ENCODE measurements at places on chromosomes 2 and 18. TPM values are rescaled to one million over a fixed set of nuclear protein-coding genes. Genes with fewer than 3 reads are reported as not detected.
A peak's percentile ranks its signal among the peaks of the same experiment; 100 is the strongest.

Gene FER1L5
- total RNA-seq: 0.54 TPM

Gene GNAL
- 30.4 TPM for total RNA-seq

Gene FTCDNL1
- total RNA-seq: 6.2 TPM

Gene TGFBRAP1
- total RNA-seq: 40.8 TPM

Gene FEV
- total RNA-seq: not detected

Gene TBR1
- 0.11 TPM for total RNA-seq

Gene AP1S3
- total RNA-seq: 38.4 TPM

- H3K27ac ChIP-seq: no peak overlapping the region
- H3K36me3 ChIP-seq: no peaks in the 10 kb centered on the region
- no peaks in the 10 kb centered on the region for H3K27me3 ChIP-seq
- H3K4me1 ChIP-seq: no peaks in the 10 kb centered on the region
- no peak for DNase-seq
Observed at GRCh38 chr2:239775623-239776435, 249.3 kb downstream of the NDUFA10 start.

DNA sequence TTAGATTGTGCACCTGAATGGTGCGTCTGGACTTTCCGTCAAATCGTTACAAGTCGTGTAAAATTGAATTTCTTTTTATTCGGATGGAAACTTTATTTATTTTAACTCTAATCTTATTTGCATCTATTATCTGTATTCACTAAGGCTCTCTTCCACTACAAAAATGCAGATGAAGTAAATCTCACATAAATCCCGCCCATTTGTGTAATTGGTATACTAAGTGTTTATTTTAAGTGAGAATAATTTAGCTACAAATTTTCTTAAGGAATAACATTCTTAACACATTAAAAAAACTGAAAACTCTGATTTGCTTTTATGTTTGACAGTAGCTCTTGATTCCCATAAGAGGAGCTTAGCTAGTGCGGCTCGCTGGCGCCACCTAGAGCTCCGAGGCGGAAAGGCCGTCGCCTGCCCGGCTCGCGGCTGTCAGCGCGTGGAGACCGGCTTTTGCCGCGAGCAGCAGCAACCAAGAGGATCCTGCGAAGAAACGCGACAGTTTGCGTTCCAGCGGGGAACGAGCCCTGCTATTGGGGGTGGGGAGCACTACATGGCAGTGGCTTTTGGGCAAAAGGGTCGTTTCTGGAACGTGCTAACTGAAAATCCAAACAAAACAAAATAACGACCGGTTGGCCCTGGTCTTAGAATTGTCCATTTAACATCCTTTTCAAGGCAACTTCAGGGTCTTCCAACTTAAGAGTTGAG lies 6.7 kb downstream of the SP9 start:
- peaks cover 74% of the 10 kb centered on the region for H3K27me3 ChIP-seq
- peak; percentile 85 for DNase-seq
- peaks cover 10% of the 10 kb centered on the region for H3K4me1 ChIP-seq
- no peak overlapping the region for H3K27ac ChIP-seq
- H3K4me3 ChIP-seq: no peak overlapping the region

DNA sequence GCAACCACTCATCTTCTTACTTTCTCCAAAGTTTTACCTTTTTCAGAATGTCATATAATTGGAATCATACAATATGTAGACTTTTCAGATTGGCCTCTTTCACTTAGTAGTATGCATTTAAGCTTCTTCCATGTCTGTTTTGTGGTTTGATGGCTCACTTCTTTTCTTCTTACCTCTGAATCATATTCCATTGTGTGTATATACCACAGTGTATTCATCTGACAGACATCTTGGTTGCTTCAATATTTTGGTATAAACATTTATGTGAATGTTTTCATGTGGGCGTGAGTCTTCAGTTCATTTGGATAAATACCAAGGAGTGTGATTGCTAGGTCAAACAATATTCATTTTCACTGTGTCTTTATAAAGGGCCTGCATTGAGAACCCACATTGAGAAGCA lies 136.1 kb upstream of the NOSTRIN start:
- no peak overlapping the region for H3K27ac ChIP-seq
- H3K27me3 ChIP-seq: no peaks in the 10 kb centered on the region
- H3K36me3 ChIP-seq: no peaks in the 10 kb centered on the region
- no peaks in the 10 kb centered on the region for H3K4me1 ChIP-seq
- H3K4me3 ChIP-seq: no peak overlapping the region
- DNase-seq: no peak

- H3K4me3 ChIP-seq: no peak overlapping the region
- DNase-seq: no peak
- no peaks in the 10 kb centered on the region for H3K27me3 ChIP-seq
- H3K27ac ChIP-seq: no peak overlapping the region
Observed at GRCh38 chr2:206225435-206226232, 48.8 kb upstream of the ZDBF2 start.

GRCh38 chr2:128389388-128390086 lies 70.9 kb upstream of the HS6ST1 start:
- no peaks in the 10 kb centered on the region for H3K36me3 ChIP-seq
- peaks cover 2% of the 10 kb centered on the region for H3K4me1 ChIP-seq
- no peak overlapping the region for H3K4me3 ChIP-seq
- H3K27ac ChIP-seq: no peak overlapping the region
- DNase-seq: no peak

DNA sequence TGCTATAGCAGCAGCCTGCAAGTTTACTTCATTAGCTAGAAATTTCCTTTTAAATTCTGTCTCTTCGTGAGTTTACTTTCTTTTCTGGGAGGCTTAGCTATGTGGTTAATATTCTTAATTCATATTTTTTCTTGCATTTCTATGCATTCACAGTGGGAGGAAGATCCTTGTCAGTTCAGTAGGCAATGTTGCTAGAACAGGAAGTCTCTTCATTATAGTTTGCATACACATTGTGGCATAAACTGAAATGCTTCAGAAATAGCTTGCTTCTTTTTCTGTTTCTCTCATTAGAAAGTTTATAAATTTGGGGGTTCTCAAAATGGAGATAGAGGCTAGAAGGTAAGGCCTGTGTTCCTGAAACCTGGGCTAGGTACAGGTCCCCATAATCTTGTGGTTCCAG lies 8.1 kb upstream of the ARHGAP15 start:
- no peak for DNase-seq
- H3K27me3 ChIP-seq: no peaks in the 10 kb centered on the region
- no peaks in the 10 kb centered on the region for H3K36me3 ChIP-seq
- H3K27ac ChIP-seq: no peak overlapping the region

DNA sequence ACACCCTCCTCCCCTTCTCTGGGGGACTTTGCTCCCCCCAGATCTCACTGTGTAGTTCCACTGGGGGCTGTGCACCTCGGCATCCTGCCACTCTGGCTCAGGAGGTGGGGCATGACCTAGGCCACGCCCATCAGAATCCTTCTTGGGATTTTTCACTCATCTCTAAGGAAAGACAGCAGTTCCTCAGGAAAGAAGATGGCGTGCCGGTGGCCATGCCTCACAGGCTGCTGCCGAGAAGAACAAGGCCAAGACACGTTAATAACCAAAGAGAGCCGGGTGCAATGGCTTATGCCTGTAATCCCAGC lies 3.2 kb downstream of the NMUR1 start:
- no peak overlapping the region for H3K27ac ChIP-seq
- H3K27me3 ChIP-seq: no peaks in the 10 kb centered on the region
- no peak for DNase-seq
- H3K36me3 ChIP-seq: no peaks in the 10 kb centered on the region
- peaks cover 6% of the 10 kb centered on the region for H3K4me1 ChIP-seq
- no peak overlapping the region for H3K4me3 ChIP-seq

DNA sequence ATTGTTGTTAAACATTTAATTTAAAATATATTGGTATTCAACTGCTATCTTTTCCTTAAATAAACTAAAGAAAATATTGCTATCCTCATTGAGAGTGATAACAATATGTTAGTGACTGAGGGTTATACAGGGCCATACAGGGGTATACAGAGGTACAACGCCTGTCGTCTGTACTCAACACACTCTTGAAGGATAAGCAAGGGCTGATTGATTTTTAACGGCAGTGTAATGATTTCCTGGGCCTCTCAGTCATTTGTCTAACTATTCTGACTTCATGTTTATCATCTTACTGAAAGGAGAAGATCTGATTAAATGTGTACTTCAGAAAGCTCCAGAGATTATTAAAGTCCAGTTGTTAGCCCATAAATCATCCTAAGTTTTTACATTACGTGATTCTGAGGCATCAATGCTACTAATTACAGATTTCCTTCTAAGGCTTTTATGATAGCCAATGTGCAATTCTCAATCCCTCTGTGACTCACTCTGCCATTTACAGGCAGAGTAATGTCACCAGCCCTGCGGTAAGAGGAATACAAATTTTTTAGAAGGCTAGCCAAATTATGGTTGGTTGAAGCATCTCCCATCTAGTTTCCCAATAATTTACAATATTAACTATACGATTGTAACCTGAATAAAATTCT lies 893.0 kb upstream of the CHAC2 start:
- no peaks in the 10 kb centered on the region for H3K27me3 ChIP-seq
- H3K27ac ChIP-seq: no peak overlapping the region
- H3K4me3 ChIP-seq: no peak overlapping the region
- no peaks in the 10 kb centered on the region for H3K4me1 ChIP-seq
- DNase-seq: no peak

DNA sequence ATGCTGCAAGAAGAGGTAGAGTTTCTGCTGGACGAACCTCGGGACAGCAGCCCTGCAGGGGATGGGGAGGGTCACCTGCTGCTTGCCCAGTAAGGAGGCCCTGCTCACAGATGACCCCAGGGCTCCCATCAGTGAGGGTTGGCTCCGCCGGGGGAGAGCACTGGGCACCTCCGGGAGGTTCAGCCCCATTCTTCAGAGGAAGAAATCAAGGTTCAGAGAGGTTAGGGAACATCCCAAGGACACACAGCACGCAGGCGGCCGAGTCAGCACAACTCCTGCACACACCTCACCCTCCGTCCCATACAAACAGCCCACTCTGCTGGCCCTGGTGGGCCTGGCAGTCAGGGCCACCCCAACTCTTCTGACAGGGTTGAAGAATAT lies 11.7 kb upstream of the CCDC74B start:
- no peak for DNase-seq
- no peaks in the 10 kb centered on the region for H3K27me3 ChIP-seq
- peak overlapping the region; percentile 29 for H3K27ac ChIP-seq
- peaks cover 19% of the 10 kb centered on the region for H3K36me3 ChIP-seq
- no peak overlapping the region for H3K4me3 ChIP-seq

DNA sequence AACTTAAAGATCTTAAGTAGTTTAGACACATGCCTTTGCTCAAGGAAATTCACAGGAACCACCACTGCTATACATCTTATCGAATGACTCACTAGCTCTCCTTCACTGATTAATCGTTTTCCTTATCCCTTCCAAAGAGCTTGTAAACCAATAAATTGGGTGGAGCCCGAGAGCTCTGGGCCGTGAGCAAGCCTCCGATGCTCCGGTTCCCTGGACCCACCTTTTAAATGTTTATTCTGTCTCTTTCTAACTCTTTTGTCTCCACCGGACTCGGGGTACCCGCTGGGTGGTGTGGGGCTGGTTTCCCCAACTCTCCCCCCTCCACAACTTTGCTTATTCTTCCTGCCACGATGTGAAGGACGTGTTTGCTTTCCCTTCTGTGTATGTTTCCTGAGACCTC lies 292.9 kb upstream of the TMEFF2 start:
- H3K4me1 ChIP-seq: no peaks in the 10 kb centered on the region
- DNase-seq: no peak

- no peak for DNase-seq
- H3K4me1 ChIP-seq: peaks cover 9% of the 10 kb centered on the region
- no peak overlapping the region for H3K4me3 ChIP-seq
- no peaks in the 10 kb centered on the region for H3K36me3 ChIP-seq
- H3K27ac ChIP-seq: no peak overlapping the region
- no peaks in the 10 kb centered on the region for H3K27me3 ChIP-seq
Observed at GRCh38 chr2:235564884-235565530, 71.2 kb downstream of the AGAP1 start.
